ENCODE measurements at places on chromosomes 4 and X.
A peak's percentile ranks its signal among the peaks of the same experiment; 100 is the strongest.

GRCh38 chr4:162557516-162558106 is 393.8 kb upstream of the FSTL5 start:
- DNase-seq = no peak

GRCh38 chrX:152913346-152913745 is 15.5 kb downstream of the ZNF185 start:
- DNase-seq = no peak

DNA sequence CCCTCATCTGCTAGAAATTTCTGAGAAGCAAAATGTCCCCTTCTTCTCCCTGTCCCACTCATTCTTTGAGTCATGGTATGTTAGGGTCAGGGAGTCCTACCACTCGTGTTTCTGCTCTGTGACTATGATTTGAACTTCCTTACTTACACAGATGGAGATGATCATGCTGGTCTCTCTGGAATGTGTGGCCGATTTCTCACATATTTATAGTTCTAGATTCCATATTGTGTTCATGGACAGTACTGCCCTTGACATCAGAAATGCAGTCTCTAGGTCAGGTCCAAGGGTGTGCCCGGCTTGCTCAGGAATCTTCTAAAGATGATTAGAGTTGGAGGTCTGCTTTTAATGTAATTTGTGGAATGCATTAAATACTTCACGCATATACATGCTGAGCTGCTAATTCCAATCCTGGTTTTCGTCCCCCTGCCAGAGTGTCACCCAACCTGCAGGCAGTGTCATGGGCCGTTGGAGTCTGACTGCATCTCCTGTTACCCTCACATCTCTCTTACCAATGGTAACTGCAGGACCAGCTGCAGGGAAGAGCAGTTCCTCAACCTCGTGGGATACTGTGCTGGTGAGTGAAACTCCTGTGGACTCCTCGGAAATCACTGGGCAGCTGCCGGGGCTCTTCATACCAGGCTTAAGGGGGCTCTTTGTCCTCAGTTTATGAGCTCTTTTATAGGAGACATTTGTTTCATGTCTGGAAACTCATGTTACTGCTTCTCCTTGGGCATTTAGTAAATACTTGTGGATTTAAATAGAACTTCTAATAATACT is 214.1 kb upstream of the ANXA3 start:
- DNase-seq = no peak

DNA sequence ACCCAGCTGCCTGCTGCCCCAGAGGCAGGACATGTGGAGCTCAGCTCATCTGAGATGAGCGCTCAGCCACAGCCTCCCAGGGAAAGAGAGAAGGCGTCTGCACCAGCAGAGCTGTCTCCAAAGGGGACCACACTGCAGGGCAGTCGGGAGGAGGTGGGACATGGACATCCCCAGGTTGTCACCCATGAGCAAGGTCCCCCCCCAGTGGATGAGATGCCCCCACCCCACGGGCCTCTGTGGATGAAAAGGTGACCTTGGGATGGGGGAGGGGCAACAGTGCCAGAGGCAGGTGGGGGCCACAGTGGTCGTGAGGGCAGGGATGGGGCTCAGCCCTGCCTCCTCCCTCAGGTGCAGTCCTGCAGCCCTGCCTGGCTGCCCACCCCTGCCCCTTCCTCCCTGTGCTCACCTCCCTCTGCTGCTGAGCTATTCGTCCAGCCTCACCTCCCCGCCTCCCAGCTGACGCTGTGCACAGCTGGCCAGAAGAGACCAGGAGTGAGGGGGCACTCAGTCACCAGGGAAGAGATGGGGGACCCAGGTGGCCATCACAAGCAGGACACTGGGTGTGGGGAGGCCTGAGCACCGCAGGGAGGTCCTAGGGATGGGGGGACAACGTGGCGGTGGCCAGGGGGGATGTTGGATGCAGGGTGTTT is 9.3 kb downstream of the NKX1-1 start:
- no peak for DNase-seq

DNA sequence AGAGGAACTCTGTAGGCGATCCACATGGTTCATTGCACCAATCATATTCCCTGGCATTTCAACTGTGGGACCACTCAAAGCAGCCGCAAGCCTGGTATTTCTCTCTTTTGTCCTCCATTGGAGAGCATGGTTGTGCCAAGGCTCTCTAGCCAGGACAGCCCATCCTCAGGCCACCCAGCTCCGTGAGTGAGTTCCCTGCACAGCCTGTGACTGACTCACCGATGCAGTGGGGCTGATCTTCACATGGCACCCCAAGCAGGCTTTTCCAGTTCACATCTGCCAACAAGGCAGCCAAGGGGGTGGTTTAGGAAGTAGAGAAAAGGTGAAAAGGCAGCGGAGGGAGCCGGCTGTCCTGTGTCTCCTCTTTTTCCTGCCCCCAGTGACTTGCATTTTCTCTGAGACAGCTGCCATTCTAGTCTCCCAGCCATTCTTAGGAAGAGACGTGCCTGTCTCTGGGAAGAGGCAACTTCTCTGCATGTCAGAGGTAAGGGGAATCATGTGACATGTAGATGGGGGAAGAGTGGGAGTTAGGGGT is 69.2 kb downstream of the MID1IP1 start:
- no peak for DNase-seq

GRCh38 chr4:106530821-106531220 is 162.2 kb upstream of the GIMD1 start:
- peak; percentile 6 for DNase-seq

DNA sequence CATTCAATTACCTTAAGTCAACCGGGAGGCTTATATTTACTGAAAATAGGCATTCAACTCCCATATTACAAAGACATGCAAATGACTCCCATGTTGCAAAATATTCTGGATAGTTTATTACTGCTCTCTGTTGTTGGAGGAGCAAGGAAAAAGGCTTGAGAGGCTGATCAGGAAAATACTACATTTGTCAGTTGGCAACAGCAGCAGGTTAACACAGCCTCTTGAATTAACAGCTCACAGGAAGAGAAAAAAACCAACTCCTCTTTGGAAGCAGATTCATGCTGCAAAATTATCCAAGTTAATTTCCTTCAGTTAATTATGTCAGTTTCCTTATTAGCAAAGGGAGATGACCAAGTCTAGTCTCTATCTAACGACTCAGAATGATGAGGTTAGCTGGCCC is 238.9 kb downstream of the MAML3 start:
- DNase-seq = no peak

GRCh38 chr4:153327247-153327646 is 17.2 kb upstream of the MND1 start:
- DNase-seq = no peak
